ENCODE measurements at places on chromosomes 13 and 19. TPM values are rescaled to one million over a fixed set of nuclear protein-coding genes. Genes with fewer than 3 reads are reported as not detected.

Gene GEMIN7
- total RNA-seq = 28.7 TPM

Gene KIRREL2
- total RNA-seq = 0.27 TPM

Gene SIGLEC11
- total RNA-seq = not detected

Gene AMH
- 0.88 TPM for total RNA-seq

Gene GJB2
- 0.40 TPM for total RNA-seq

Gene CGB7
- not detected for total RNA-seq

Gene CBY2
- not detected for total RNA-seq

Gene IRGC
- total RNA-seq = not detected

Gene PLK5
- not detected for total RNA-seq

Gene SEMA6B
- 0.50 TPM for total RNA-seq

Gene FAM216B
- not detected for total RNA-seq

Gene ODAD3
- total RNA-seq = not detected

Gene SELENOV
- not detected for total RNA-seq

Gene GPR183
- 20.0 TPM for total RNA-seq

Gene SOX1
- not detected for total RNA-seq

Gene TIMM13
- 24.7 TPM for total RNA-seq

Gene ECSIT
- 23.6 TPM for total RNA-seq

Gene ERICH4
- total RNA-seq = not detected

Gene LILRB5
- not detected for total RNA-seq

Gene RELB
- total RNA-seq = 92.4 TPM

Gene NLRP9
- total RNA-seq = not detected

Gene ZNF844
- 12.1 TPM for total RNA-seq

Gene PEG3
- total RNA-seq = not detected

Gene GPR108
- total RNA-seq = 66.1 TPM

Gene NLRP7
- not detected for total RNA-seq

Gene FCHO1
- 56.1 TPM for total RNA-seq

Gene FGF14
- not detected for total RNA-seq

Gene CEACAM4
- 0.52 TPM for total RNA-seq

Gene ZNF700
- 25.1 TPM for total RNA-seq

Gene CYP2A7
- not detected for total RNA-seq

Gene TEX101
- 1.4 TPM for total RNA-seq

Gene FFAR1
- total RNA-seq = 0.30 TPM

Gene PCP2
- 7.7 TPM for total RNA-seq

Gene FBXO27
- total RNA-seq = not detected

Gene POU4F1
- 0.10 TPM for total RNA-seq

Gene TSKS
- 0.35 TPM for total RNA-seq

Gene PSG7
- not detected for total RNA-seq

Gene ICAM1
- 73.7 TPM for total RNA-seq

Gene KIR2DL3
- 40.7 TPM for total RNA-seq

Gene ACP4
- total RNA-seq = not detected

Gene LRP3
- total RNA-seq = not detected

Gene SOX21
- not detected for total RNA-seq

Gene SHISA7
- not detected for total RNA-seq

Gene ZNF835
- total RNA-seq = 0.18 TPM

Gene SLC17A7
- not detected for total RNA-seq

Gene ZNF536
- total RNA-seq = not detected

Gene PEX11G
- 0.33 TPM for total RNA-seq

Gene KCNJ14
- total RNA-seq = 1.2 TPM

Gene IFNL1
- 1.4 TPM for total RNA-seq

Gene PSG11
- total RNA-seq = not detected

Gene LPAR2
- 56.4 TPM for total RNA-seq

Gene RGL3
- total RNA-seq = 0.48 TPM

Gene PLVAP
- 0.33 TPM for total RNA-seq

Gene ZFP82
- 3.6 TPM for total RNA-seq

Gene DNAAF3
- not detected for total RNA-seq
